ENCODE measurements at places on chromosomes 7 and 10.

GRCh38 chr7:152673897-152674296 is 2.0 kb downstream of the XRCC2 start:
- no peak for DNase-seq

DNA sequence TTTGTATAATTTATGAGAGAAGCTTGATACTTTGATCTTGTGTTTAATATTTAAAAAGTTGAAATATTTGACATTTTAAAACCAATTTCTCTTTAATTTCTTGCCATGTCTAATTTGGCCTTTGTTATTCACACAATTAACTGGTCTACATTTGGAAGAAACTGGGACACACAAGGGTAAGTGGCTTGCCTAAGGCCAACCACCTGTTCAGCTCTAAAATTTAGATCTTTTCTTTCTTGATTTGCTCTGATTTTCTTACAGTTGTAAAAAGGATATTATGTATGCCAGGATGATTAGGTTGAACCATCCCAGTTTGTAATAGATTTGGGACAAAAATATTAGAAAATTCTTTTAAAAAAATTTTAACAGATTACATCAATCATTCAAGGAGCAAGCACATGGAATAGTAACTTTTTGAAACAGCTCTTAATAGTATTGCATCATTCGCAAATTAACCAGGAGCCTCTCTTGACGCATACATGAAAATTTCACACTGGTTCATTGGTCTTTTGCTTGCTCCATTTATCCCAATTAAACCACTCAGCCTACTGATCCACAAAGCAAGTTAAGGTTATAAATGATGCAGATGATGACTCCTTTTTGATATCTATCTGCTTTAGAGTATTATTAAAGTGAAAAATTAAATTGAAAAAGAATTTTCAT is 222.4 kb upstream of the SLC26A5 start:
- DNase-seq = no peak

DNA sequence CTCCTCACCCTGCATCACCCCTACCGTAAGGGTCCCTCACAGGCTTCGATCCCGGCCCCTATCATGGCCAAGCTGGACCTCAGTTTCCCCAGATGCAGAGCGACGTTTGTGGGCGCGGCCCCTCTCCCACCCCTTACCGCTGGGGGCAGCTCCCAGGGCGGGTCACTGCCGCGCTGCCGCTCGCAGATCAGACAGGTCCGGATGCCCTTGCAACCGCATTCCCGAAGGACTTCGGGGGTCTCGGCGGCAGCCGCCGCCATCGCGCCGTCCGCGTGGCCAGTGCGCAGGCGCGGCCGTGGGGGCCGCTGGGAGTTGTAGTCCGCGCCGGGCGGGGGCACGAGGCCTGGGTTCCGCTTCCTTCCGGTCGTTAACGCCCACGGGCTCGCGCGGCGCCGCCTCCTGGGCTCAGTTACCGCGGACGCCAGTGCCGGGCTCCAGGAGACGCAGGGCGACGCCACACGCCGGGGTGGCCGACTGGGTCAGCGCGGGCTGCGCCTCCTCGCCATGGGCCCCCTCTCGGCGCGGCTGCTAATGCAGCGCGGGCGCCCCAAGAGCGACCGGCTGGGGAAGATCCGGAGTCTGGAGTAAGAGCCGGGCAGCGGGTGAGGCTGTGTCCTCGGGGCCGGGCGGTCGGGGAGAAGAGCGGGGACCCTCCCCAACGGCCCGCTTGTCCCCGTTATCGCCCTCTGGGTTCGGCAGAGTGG is at the start of the genes ALKBH4 and LRWD1:
Gene ALKBH4 (minus strand): TSS at position 287 of the 704 bp plus-strand sequence. CDS start 27 bp downstream, at position 260.
Gene LRWD1 (plus strand): TSS at position 408 of the 704 bp plus-strand sequence. CDS start 97 bp downstream, at position 505.
- DNase-seq = peak; percentile 95

DNA sequence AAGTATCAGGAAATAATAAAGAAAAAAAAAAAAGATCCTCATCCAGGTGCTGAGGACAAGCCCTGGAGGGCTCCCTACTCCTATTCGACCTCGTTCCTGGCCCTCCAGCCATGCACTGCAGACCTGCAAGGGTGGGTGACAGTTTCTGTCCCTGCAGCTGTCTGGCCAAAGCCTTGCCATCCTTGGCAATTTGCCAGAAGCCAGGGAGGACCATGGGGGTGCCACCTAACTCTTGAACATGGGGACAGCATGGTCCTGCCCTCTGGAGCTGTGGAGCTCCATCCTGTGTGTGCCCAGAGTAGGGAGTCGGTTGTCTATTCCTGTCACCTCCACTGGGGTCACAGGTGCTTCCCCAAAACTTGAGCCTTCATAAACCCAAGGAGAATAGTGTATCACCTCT is 27.8 kb downstream of the DMBT1 start:
- no peak for DNase-seq

DNA sequence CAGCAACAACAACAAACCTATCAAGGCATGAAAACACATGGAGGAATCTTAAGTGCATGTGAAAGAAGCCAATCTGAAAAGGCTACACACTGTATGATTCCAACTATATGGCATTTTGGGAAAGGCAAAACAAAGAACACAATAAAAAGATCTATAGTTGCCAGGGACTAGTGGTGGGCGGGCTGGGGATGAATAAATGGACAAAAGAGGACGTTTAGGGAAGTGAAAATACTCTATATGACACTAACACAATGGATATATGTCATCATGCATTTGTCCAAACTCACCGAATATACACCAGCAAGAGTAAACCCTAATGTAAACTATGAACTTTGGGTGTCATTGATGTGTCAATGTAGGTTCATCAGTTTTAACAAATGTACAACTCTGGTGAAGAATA is 89.1 kb downstream of the SEMA3E start:
- no peak for DNase-seq

DNA sequence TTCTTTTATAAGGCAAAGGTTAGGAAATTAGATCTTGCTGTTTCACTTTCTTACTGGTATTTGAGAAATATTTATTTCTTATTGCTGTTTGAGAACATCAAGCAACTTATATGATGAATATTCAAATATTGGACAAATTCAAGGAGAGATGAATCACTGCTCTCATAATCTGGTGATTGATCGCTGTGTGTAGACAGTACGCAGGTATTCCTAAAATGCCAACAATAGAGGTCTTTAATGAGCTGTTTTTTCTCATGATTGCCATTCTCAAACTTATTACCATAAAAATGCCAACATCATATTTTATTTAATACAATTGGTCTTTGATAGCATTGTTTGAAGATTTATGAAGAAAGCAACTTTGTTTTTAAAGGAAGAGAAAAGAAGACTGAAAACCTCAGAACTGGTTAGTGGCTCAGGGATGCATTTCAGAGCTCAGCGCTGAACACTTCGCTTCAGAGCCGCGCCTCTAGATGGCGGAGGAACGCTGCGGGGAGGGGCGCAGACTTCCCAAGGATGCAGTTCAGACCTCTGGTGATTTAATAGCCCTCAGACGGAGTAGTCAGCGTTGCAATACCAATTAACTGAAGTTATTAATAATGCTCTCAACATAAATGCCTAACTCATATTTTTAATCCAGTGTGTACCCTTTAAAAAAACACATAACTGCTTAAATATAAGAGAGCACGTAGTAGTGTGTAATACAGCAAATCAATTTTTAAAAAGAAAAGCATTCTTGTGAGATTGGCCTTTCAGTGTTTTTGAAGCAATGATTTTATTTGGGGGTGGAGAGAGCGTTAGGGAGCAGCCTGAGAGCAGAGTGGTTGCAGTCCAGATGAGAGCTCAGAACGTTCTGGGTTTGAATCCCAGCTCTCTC is 38.5 kb upstream of the STEAP4 start:
- DNase-seq = peak; percentile 69

DNA sequence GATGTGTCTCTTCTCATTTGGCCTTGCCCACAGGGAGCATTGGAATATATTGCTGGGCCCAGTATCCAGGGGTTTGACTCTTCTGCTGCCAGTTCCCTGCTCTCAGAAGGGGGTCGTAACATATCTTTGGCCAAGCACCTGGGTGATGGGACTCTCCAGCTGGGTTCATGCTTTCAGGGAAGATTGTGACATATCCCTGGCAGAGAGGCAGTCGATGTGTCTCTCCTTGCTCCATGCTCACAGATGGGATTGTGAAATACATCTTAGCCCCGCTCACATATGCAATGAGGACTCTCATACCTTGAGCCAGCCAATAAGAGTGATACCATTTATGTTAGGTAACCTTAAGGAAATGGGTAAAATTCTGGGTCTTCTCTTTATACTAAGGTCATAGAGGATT is 39.2 kb upstream of the ZNF680 start:
- DNase-seq = no peak

GRCh38 chr10:26274391-26274790 is 57.8 kb downstream of the GAD2 start:
- no peak for DNase-seq

GRCh38 chr7:95520136-95520535 is 34.4 kb downstream of the ASB4 start:
- no peak for DNase-seq

GRCh38 chr7:30880125-30880720 is 31.4 kb upstream of the AQP1 start:
- DNase-seq = no peak

GRCh38 chr10:20601941-20602461 is 295.1 kb downstream of the NEBL start:
- no peak for DNase-seq

DNA sequence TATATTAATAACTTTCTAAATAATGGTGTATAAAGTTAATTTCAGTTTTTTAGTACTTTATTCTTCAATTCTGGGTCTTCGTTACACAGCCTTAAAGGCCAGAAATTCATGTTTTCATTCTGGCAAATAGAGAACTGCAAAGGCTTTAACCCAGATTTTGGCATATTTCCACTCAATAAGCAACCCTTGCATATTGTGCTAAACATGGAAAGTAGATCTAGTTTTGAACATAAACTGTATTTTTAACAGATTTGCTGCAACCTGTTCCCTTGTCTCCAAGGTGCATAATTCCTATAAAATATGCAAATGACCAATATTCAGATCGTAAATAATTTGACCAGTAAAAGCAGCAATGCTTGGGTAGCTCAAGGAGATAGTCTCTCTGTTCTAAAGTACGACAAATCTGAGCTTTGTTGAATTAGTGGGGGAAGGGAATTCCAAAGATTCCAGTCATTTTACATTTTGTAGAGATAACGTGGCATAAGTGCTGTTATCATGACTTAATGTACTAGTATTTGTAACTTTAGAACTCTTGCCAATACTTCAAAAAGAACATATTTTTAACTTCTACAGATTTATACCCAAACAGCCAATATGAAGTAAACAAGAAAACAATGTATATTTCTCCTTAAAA is 46.4 kb upstream of the RSBN1L start:
- DNase-seq = no peak

GRCh38 chr10:109902992-109903947 is 20.0 kb downstream of the XPNPEP1 start:
- no peak for DNase-seq

- no peak for DNase-seq
Measured at GRCh38 chr10:15609246-15609645, 110.5 kb downstream of the ITGA8 start.

GRCh38 chr7:117791877-117792780 is 81.1 kb downstream of the CTTNBP2 start:
- DNase-seq = no peak

- DNase-seq = no peak
Measured at GRCh38 chr7:82631998-82632397, 188.4 kb upstream of the CACNA2D1 start.

DNA sequence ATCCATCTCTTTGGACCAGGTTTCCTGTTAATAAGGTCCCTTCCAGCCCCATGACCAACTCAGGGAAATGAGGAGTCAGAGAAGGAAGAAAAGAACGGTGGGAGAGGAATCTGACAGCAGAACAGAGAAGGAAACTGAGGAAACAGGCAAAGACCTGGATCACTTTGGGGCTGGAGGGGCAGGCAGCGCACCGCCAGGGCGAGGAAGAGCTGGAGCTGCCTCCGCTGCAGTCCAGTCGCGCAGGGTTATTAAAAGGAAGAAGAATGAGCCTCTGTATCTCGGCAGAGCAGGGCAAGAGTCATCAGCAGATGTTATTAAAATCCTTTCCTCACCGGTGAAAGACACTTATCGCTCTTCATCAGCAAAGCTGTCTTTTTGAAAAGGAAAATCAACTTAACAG is 37.7 kb upstream of the R3HCC1L start:
- DNase-seq = no peak

GRCh38 chr7:75951506-75951905 is 36.6 kb downstream of the POR start:
- DNase-seq = no peak

DNA sequence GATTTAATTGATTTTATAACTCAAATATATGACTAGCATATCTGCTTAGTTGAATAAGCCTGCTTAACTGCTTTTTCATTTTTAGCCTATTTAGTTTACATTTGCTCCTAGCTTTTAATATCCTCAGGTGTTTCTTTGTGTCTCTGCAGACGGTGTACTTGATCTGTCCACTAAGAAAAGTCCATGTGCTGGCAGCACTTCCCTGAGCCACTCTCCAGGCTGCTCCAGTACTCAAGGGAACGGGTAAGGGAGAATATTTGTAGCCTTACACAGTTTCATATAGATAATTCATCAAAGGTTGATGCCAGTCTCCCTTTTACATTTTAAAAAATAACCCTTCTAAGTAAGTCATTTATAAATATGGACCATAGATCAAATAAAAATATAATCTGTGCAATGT is 119.9 kb downstream of the LCOR start:
- DNase-seq = no peak

DNA sequence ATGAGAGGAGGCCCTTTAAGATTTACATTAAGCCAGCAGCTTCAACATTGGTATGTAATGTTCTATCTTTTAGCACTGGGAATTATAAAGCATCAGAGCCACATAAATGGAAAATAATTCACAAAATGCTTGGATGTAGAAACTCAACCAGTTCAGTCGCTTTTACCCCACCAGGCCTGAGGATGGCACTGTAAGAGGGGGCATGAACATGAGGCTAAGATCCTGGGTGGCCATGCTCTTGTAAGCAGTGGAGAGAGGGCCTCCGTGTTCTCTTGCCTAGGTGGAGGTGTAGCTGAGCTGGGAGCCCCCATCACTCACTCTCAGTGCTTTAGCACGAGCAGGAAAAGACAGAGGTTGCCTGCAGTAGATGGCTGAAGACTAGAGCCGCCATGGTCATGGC is 238.8 kb downstream of the FANK1 start:
- no peak for DNase-seq

DNA sequence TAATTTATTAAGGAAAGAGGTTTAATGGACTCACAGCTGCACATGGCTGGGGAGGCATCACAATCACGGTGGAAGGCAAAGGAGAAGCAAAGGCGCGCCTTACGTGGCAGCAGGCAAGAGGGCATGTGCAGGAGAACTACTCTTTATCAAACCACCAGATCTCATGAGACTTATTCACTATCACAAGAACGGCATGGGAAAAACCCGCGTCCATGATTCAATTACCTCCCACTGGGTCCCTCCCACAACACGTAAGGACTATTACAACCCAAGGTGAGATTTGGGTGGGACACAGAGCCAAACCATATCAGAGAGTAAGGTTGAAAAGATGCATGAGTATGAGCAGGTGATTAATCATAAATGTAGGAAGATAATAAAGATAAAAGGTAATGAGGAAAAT is 3.2 kb upstream of the JCAD start:
- no peak for DNase-seq

DNA sequence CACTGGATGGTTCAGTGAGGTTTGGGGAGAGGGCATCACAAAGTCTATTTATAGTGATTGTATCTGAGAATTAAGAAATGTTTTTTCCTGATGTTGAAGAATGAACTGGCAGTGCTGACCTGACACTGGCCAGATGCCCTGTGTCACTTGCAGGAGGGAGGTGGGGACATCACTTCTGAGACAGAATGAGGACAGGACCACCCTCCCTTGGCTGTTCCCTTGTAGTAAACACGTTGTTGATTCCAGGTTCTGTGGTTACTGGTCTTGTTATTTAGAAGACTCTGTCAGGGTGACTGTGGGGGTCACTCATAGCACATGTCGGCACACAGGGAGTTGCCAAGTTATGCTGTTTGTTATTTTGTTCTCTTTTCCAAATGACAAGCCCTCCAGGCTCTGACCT is 126.4 kb downstream of the ADCY1 start:
- DNase-seq = no peak
